Fibroblast of the aortic adventitia (primary cell): ENCODE measurements at places on chromosomes 11 and 22.

GRCh38 chr11:29255401-29255800 lies 761.4 kb downstream of the KCNA4 start:
- DNase-seq = peak; percentile 38

DNA sequence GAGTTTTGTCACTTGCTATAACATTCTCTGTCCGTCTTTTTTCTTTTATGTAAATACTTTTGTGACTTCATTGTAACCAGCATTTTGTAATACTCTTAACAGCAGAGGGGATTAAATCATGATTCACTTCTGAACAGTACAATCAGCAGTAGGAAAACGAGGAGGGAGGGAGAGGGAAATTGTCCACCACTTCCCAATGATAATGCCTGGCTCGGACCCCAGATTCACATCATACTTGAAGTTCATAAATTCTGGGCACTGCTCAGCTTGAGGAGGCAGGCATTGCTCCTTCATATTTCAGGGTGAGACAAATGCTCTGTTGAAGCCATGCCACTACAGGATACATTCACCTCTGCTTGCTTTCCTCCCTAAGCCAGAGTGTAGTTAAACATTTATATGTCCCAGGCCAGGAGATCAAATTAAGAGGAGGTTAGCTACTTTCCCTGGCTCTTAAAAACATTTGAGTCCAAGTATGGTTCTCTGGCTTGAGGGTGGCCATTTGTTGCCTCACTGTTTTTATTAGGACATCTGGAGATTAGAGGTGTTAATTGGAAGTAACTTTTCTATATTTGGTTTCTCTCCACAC lies 129.0 kb upstream of the LDLRAD3 start:
- DNase-seq = peak; percentile 85

- DNase-seq = peak; percentile 80
Observed at GRCh38 chr11:66267379-66268243, 828 bp upstream of the RAB1B start.

GRCh38 chr11:10072142-10072541 lies 221.9 kb downstream of the SBF2 start:
- DNase-seq = peak; percentile 52

DNA sequence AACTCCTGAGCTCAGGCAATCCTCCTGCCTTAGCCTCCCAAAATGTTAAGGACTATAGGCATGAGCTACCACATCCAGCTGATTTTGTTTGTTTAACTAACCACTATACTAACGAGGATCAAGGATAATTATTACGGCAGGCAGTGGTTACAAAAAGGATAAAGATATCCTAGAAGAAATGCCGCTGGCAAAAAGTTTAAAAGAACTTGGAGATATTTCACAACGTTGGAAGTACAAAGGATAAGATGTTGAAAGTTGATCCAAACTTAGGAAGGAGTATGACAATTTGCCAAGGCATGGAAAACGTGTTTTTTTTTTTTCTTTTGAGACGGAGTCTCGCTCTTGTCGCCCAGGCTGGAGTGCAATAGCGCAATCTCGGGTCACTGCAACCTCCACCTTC lies 13.4 kb downstream of the AP5B1 start:
- peak; percentile 35 for DNase-seq

GRCh38 chr11:96112192-96113128 lies 188.6 kb upstream of the MTMR2 start:
- peak; percentile 60 for DNase-seq

- DNase-seq = no peak
Observed at GRCh38 chr11:119627286-119627685, 101.7 kb downstream of the NECTIN1 start.

DNA sequence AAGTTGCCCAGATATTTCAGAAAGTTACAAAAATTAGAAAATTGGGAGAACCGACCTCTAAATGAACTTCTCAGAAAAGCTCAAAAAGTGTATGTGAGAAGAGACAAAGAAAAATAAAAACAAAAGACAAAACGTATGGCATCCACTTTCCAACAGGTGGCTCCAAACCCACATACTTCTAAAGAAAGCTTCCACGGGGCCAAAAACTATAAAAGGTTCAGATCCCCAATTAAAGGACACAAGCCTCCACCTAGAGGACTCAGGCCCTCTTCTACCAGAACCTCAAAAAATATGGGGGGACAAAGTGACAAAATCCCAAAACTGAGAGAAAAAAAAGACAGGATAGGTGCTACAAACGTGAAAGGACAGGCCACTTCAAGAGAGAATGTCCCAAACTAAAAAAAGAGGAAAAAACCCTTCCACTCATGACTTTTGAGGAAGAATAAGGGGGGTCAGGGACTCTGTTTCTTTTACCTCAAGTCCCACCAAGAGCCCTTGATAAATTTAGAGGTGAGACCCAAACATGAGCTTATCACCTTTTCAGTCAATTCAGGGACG lies 8.8 kb downstream of the SCGB2A1 start:
- peak; percentile 28 for DNase-seq

- DNase-seq = no peak
Observed at GRCh38 chr11:61609980-61610366, 29.1 kb upstream of the SYT7 start.

DNA sequence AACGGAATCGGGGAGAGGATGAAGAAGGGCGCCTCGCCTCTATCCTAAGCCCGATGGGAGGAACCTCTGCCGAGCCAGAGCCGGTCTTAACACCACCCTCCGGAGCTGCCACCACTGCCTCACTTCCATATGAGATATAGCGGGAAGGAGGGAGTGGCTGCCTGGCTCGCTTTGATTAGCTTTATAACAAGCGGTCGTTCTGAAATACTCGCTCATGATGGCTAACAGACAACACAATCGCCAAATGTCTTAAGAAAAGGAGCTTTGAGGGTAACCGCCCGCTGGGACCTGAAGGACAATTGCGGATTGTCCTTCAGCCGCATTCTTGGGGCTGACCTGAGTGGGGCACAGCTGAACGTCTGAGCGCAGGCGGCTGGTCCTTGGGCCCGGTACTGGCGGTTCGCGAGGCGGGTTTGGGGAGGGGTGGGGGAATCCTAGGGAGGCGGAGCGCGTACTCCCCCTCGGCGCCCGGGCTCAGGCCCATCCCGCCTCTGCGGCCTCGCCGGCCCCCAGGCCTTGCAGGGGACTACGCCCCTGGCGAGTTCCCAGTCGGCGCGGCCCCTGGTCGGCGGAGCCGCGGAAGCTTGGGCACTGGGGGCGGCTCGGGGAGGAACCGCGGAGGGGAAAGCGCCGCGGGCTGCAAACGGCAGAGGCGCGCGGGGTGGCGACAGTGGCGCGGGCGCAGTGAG lies at the start of gene PLAAT5:
Gene PLAAT5, minus strand, starts transcription at position 617 of the 689 bp plus-strand sequence. Its CDS starts 133 bp downstream, at position 484.
- peak; percentile 14 for DNase-seq

- DNase-seq = no peak
Observed at GRCh38 chr11:63142459-63142858, 1.6 kb downstream of the SLC22A24 start.

GRCh38 chr11:105372206-105372605 lies 232.6 kb upstream of the CARD18 start:
- DNase-seq = no peak

- peak; percentile 4 for DNase-seq
Observed at GRCh38 chr11:58866788-58867187, 22.3 kb upstream of the GLYATL2 start.

DNA sequence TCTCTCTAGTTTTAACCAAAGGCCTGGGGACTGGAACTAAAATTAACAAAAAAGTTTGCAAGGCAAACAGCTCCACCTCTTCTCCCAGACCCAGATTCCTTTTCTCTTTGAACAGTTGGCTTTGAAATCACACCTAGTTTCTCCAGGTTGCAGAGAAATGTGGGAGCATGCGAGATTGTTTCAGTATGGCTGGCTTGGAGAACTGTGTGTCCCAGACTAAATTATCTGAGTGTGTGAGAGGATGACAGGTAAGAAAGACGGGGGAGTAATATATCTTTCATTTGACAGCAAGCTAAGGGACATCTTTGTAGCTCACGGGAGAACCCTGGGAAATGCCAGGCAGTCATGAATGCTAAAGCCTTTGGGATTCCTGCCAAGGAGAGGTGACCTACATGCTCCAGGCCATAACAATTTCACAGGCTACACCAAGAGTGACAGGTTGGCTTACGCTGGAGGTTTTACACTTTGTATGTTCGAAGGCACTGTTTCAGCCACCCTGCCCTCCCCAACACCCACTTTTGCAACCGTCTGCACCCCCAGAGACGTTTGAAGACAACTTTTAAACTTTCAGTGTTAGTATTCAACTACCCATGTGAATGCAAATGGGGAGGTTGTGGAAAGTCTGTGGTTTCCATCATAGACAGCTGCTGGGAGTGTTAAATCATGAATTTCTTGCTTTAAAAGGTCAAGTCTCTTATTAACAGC lies 109.3 kb upstream of the SNX19 start:
- DNase-seq = no peak

DNA sequence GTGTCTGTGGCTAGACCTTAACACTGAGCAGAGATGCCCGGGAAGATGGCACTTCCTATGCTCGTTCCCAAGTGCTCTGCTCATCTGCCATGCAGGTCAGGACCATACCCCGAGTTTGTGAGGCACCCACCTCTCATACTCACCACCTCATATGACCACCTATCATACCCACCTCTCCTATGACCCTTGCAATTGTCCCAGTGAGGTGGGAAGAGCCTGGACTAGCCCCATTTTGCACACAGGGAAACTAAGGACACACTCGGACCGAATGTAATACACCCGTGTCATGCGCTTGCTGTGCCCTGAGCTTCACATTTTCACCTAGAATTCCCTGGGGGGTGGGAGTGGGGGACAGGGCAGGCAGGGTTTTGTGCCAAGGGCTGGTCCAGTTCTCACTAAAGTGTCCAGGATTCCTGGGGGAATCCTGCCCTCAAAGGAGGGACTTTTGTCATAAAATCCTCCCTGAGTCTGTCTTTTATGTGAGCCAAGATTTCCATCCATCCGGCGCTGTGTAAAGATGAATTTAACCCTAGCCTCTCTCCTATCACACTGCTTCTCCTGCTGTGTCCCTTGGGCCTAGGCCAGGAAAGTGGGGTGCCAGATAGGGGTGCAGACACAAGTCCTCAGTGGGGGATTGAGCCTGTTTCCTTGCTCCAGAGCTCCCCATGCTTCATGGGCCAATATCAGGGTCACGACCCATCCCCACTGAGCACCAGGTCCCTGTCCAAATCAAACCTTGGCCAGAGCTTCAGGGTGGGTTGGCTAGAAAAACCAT lies 20.0 kb downstream of the TPBGL start:
- no peak for DNase-seq

GRCh38 chr22:22746963-22747933 lies 102.8 kb downstream of the GGTLC2 start:
- DNase-seq = no peak

DNA sequence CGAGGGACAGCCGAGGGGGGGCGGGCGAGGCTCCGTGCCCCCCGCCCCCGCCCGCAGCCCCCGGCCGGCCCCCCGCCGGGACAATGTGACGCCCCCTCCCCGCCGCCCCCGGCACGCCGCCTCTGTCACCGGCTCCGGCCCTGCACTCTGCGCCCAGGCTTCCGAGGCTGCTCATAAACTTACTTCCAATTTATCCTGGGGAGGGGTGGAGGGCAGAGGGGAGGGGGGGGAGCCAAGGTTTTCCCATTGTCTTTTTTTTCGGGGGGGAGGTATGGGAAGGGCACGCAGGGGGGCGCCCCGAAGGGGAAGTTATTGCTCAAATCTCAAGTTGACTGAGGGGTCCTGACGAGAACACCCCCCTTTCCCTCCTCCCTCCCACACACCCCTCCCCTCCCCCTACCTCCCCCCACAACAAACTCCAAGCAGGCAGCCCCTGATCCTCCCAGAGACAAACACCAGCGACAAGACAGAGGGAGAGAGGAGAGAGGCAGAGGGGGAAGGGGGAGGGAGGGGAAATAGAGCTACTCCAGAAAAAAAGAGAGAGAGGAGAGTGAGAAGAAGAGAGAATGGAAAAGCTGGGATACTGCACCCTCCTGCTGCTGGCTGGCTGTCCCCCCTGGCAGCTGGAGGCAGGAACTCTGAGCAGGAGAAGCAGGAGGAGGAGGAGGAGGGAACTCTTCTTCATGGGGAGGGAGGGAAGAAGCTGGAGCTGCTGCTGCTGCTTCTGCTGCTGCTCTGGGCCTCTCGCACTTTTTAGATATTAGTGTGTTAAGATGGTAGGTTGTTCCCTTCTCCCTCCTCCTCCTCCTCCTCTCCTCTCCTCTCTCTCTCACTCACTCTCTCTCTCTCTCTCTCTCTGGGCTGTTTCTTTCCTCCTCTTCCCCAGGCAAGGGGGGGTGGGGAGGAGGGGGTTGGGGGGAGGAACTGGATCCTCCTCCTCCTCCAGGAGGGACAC lies 631 bp downstream of the PHF21A start:
- no peak for DNase-seq

DNA sequence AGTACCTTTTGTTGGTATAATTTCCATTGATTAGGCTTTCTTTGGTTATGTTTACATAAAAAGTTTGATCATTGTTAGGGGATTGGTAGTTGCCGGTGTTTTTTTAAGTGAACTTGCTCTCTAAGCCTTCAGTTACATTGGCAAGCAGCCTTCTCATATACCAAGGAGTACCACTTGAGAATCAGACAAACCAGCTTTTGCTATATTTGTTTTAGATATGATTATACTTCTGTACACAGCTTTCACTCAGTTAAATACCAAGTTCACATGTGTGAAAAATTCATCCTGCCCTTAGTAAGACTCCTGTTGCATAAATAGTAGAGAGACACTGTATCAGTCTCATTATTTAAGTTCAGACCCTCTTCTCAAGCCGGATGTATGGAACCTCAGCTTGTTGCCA lies 22.4 kb downstream of the ALKBH3 start:
- no peak for DNase-seq

GRCh38 chr11:93540337-93540736 lies 2.9 kb downstream of the SMCO4 start:
- DNase-seq = no peak

GRCh38 chr22:49979587-49980264 lies 19.2 kb downstream of the PIM3 start:
- peak; percentile 44 for DNase-seq

DNA sequence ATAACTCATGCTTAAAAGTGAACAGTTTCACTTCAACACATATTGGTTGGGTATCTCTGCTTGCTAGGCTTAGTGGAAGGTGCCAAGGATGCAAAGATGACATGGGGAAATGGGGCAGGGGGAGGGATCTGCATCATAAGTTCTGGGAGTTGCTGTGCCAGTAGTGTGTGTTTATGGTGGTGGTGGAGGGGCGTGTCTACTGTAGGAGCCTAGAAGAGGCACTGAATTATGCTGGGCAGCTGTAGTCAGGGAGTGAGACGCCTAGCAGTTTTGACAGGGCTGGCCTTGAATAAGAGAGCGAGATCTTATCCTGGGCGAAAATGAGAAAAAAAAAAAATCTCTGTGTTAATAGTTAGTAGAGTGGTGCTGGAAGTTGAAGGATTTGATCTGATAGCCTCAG lies 3.0 kb downstream of the ELMOD1 start:
- no peak for DNase-seq

GRCh38 chr22:41474872-41475451 lies 6.0 kb downstream of the ACO2 start:
- no peak for DNase-seq

GRCh38 chr11:44606472-44606871 lies 41.0 kb downstream of the CD82 start:
- no peak for DNase-seq
